ENCODE measurements at places on chromosomes 11 and 22.

DNA sequence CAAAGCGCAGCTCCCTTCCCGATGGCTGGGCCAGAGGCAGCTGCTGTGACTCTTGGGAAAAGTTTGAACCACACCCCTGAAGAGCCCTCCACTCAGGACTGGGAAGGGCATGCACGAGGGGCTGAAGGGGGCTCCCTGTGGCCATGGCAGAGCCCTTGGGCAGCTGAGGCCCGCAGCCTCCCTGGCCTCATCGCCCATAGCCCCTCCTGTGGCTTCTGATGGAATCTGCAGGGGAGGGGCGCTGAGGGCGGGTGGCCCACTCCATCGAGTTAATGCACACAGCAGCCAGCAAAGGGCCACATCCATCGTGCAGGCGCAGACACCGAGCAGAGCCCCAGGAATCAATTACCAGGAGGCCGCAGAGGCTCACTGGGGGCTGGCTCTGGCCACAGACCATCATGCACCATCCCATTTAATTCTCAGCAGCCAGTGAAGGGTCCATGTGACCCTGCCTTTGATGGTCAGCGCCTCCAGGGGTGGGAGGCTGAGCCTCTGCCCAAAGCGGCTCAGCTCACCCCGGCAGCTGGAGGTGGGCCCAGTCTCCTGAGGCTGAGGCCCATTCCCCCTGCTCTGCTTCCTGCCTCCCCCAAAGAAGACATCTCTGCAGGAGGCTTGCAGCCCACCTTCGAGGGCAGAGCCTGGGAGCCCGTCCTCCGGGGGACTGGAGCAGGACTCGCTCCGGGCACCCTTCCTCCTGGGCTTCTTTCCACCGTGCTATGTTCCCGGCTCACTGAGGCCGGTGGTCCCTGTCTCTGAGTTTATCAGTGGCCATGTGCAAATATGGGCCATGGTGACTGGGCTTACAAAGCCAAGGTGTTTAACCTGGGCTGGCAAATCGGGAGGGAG lies 1410.2 kb downstream of the BRD1 start:
- DNase-seq, result no peak

DNA sequence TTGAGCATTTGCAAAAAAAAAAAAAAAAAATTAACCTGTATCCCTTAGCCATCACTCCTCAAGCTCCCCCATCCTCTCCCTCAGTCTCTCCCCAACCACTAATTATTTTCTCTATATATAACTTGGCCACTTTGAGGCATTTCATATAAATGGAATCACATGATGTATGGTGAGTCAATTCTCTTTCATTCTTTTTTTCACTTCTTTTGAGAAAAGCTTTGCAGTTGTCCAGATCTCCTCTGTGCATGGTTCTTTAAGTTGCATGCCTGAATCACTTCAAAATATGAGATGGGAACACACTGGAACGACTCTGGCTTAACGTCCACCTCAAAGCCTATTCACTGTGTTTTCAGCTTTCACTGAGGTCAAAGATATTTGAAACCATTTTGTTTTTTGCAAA lies 40.7 kb downstream of the SHANK2 start:
- no peak for DNase-seq

DNA sequence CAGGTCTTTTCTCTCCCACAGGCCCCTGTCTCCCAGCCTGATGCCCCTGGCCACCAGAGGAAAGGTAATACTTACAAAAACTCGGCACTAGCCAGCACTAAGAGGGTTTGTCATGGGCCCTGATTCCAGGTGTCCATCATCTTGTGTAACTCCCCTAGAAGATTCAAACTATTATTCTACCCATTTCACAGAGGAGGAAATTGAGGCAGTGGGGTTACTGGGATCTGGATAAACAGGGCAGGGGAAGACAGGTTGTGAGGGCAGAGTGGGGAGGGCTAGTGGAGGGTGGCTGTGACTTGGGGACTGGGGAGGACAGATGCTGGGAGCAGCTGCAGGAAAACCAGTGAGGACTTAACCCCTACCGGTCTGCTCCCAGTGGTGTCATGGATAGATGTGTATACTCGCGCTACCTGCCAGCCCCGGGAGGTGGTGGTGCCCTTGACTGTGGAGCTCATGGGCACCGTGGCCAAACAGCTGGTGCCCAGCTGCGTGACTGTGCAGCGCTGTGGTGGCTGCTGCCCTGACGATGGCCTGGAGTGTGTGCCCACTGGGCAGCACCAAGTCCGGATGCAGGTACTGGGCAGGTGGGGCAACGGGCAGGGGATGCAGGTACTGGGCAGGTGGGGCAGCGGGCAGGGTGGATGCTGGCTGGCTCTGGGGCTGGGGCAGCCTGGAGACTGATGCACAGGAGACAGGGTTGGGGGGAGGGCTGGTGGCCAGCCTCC lies 1.2 kb downstream of the VEGFB start:
- no peak for DNase-seq

DNA sequence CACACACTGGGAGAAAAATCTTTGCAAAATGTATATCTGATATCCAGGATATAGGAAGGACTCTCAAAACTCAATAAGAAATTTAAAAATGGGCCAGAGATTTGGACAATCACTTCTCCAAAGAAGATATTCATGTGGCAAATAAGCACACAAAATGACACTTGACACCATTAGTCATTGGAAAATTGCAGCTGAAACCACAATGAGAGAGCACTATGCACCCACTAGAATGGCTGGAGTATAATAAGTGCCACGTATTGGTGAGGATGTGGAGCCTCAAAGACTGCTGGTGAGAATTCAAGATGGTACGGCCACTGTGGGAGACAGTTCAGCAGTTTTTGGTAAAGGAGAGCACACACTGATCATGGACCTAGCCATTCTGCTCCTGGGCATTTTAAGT lies 12.8 kb upstream of the OSBPL5 start:
- no peak for DNase-seq

DNA sequence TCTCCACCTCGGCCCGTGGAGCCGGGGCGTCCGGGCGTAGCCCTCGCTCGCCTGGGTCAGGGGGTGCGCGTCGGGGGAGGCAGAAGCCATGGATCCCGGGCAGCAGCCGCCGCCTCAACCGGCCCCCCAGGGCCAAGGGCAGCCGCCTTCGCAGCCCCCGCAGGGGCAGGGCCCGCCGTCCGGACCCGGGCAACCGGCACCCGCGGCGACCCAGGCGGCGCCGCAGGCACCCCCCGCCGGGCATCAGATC lies 439 bp downstream of the YAP1 start:
- no peak for DNase-seq

- no peak for DNase-seq
These were observed 168.2 kb downstream of the COMMD9 start for GRCh38 chr11:36121054-36121453.

DNA sequence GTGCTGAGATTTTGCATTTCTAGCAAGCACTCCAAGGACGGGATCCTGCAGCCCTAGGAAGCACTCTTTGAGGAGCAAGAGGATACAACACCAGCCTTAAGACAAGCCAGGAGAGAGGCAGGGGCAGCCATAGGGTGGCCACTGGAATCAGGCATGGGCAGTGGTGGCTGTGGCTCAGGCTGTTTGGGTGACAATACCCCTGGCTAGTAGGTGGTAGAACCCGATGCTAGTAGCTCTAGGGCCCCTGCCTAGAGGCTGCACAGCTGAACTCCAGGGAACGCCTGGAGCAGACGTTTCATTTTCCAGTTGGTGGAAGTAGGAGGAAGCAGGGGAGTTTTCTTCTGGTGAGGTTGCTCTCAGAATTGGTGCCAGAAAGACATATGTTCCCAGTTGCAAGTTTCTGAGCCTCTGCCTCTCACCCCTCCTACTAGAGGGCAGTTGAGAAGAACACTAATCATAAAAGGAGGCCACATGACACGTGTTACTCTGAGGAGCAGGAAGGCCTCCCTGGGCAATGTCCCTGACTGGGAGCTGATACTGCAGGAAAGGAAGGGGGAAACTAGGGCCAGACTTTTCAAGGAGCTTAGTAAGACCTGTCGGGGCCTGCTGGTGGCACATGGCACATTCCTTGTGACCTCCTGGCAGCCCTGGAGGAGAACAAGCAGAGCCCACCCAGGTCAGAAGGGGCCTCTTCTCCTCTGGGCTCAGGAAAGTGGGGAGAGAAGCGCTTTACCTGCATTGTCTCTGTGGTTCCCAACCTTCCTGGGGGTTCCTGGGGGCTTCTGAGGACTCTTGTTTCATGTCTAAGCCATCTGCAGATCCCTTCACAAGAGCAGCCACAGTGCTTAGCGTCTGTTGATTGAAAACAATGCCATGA lies 56.6 kb upstream of the DRD2 start:
- no peak for DNase-seq

DNA sequence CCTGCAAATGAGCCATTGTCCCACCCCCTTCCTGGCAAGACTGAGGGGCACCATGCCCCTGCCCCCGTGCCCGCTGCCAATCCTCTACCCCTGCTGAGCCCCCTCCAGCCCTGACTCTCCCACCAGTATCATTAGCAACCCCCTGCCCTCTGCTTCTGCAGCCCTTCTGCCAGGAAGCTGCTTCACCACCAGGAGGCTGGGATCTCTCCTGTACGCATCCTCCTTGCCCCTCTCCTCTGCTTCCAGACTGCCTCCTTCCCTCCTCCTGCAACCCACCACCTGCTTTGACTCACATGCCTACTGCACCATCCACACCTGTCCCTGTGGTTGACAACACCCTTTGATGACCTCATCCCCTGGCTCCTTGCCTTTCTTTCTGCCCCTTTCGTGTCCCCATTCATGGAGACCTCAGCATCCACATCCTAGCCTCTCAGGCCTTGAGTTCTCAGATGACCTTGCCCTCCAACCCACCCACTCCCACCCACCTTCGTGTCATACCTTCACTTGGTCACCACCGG lies 13.4 kb upstream of the PNPLA3 start:
- DNase-seq, result no peak

DNA sequence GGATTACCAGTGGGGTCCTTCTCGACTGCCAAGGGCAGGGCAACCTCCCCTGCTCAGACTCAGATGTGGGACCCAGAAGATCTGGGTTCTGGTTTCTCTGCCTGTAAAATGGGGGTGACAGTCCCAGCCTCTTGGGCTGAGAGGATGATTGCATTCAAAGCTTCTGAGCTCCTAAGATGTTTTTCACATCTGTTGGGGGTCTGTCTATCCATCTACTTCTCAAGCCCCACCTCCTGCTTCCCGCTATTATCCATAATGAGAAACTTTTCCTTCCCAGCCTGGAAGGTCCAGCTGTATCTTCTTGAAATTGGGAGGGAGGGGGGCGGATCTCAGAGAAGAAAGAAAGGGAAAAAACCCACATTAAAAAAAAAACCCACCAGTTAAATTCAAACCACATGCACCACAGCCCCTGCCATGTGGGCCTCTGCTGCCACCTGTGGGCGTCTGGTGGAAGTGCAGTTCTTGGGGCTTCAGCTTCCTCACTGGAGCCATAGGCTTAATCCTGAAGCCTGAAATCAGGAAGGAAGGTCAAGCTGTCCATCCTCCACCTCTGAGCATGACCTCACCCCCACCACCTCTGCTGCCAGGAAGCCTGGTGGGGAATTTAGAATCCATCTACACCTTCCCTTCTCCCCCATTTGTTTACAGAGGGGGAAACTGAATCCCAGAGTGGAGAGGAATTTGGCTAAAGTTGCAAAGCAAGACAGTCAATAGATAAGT lies 27.3 kb downstream of the ARHGEF17 start:
- peak; percentile 50 for DNase-seq

DNA sequence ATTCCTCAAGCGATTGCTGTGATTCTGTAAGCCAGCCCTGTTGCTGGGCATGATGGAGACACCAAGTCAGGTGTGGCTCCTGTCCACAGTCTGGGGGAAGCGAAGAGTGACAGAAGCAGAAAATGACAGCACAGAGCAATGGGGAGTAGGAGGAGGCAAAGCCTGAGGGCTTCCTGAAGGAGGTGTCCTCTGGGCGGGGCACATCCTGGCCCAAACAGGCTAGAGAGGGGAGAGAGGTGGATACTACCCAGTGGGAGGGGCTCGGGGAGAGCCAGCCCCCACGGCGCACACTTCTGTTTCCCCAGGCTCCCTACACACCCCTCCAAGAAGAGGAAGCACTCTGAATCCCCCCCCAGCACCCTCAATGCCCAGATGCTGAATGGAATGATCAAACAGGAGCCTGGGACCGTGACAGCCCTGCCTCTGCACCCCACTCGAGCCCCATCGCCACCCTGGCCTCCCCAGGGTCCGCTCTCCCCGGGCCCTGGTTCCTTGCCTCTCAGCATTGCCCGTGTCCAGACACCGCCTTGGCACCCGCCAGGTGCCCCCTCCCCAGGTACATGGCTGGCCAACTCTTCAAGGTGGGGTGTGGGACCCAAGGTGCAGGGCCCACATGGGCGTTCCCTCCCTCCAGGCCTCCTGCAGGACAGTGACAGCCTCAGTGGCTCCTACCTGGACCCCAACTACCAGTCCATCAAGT lies 18.9 kb downstream of the MYRF start:
- no peak for DNase-seq

DNA sequence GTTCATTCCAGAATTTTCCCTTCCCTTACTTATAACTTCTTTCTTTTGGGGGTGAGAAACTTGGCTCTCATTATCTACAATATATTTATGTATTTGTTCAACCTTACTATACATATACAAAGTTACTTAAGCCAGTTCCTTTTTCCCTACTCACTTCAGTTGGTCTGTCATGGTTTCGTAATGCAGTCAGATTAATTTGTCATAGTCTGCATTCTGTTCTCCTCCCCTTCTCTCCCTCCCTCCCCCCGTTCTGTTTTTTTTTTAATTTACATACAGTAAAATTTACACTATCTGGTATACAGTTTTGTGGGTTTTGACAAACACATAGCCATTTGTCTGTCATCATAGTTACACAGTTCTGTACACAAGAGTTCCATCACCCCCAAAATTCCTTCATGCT lies 71.8 kb upstream of the ADORA2A start:
- DNase-seq, result no peak

DNA sequence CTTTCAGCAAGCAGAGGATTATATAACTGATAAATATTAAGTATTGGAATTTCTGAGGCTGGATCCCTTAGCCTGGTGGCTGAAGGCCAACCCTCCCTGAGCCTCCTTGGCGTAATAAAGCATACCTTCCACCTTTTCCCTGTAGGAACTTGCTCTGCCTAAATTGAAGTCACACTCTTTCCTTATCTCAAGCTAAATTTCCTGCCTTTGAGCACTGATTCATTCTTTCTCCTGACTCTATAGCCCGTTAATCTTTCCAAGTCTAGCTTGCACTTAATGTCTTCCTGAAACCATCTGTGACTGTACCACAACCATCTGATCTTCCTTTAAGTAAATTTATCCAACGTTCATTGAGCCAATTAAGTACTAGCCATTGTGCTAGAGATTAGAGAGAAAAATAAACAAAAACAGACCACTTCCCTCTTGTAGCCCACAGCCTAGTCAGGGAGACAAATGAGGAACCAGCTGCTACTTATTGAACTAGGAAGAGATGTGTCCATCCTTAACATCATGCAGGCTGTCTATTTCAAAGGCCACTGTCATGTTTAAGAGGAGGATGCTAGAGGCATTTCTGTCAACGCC lies 62.9 kb downstream of the GRK3 start:
- no peak for DNase-seq

GRCh38 chr11:34972892-34973291 lies 56.5 kb downstream of the PDHX start:
- no peak for DNase-seq

GRCh38 chr11:130652671-130653335 lies 204.4 kb downstream of the ADAMTS15 start:
- no peak for DNase-seq

Measured in stimulated activated CD4-positive, alpha-beta T cell treated with anti-CD3 and anti-CD28 coated beads, Interleukin-1b, Interleukin-23, amount 100 ng/mL, for 1 hour (primary cell).